ENCODE measurements at places on chromosomes 4 and X. TPM values are rescaled to one million over a fixed set of nuclear protein-coding genes. Genes with fewer than 3 reads are reported as not detected.

The SPP1 gene
- 0.08 TPM for polyA plus RNA-seq

The RENBP gene
- polyA plus RNA-seq: 2.7 TPM

The TEX13B gene
- not detected for polyA plus RNA-seq

The DIPK2B gene
- polyA plus RNA-seq: not detected

The TEX11 gene
- polyA plus RNA-seq: not detected

The ARSJ gene
- not detected for polyA plus RNA-seq

The UPF3B gene
- polyA plus RNA-seq: 2.5 TPM

The SPANXD gene
- not detected for polyA plus RNA-seq

The IL13RA1 gene
- polyA plus RNA-seq: 72.6 TPM

The PNCK gene
- not detected for polyA plus RNA-seq

The ELF4 gene
- polyA plus RNA-seq: 10.4 TPM

The PDGFRA gene
- not detected for polyA plus RNA-seq

The DUX4 gene
- polyA plus RNA-seq: not detected

The SOWAHB gene
- not detected for polyA plus RNA-seq

The MGST2 gene
- polyA plus RNA-seq: 41.7 TPM

The IL13RA2 gene
- not detected for polyA plus RNA-seq

The ZFP92 gene
- 0.96 TPM for polyA plus RNA-seq

The CLCN5 gene
- 4.2 TPM for polyA plus RNA-seq

The EMCN gene
- polyA plus RNA-seq: not detected

The SMIM20 gene
- polyA plus RNA-seq: 38.1 TPM

The S100P gene
- 29.3 TPM for polyA plus RNA-seq

The SUPT20HL1 gene
- polyA plus RNA-seq: not detected

The MAGEB3 gene
- not detected for polyA plus RNA-seq

The AMER1 gene
- 0.03 TPM for polyA plus RNA-seq

The KLKB1 gene
- 0.10 TPM for polyA plus RNA-seq

The LRP2BP gene
- 0.04 TPM for polyA plus RNA-seq

The TRPC5OS gene
- not detected for polyA plus RNA-seq

The CLOCK gene
- 2.9 TPM for polyA plus RNA-seq

The ZNF711 gene
- 0.12 TPM for polyA plus RNA-seq

The IL21 gene
- not detected for polyA plus RNA-seq

The HSFX4 gene
- not detected for polyA plus RNA-seq

The MAML3 gene
- polyA plus RNA-seq: 1.5 TPM

The IGFBP7 gene
- 46.9 TPM for polyA plus RNA-seq

The PRDM8 gene
- polyA plus RNA-seq: 0.22 TPM

The SSX1 gene
- polyA plus RNA-seq: not detected

The TMEM150C gene
- not detected for polyA plus RNA-seq

The RPL39 gene
- polyA plus RNA-seq: 2,198 TPM

The ZAR1 gene
- not detected for polyA plus RNA-seq

The PCDH18 gene
- not detected for polyA plus RNA-seq

The CXCL11 gene
- 0.36 TPM for polyA plus RNA-seq

The PSAPL1 gene
- not detected for polyA plus RNA-seq

The USP17L20 gene
- not detected for polyA plus RNA-seq

The RGN gene
- polyA plus RNA-seq: not detected

The GAGE1 gene
- polyA plus RNA-seq: not detected

The PAGE5 gene
- polyA plus RNA-seq: not detected

The ADGRG4 gene
- polyA plus RNA-seq: not detected

The OFD1 gene
- polyA plus RNA-seq: 2.9 TPM

The CLNK gene
- polyA plus RNA-seq: not detected

The LONRF3 gene
- polyA plus RNA-seq: 1.2 TPM

The RHOH gene
- 1.4 TPM for polyA plus RNA-seq

The PABPC1L2A gene
- polyA plus RNA-seq: not detected

The BRS3 gene
- polyA plus RNA-seq: not detected

The TRIML2 gene
- not detected for polyA plus RNA-seq

The MAGIX gene
- 2.0 TPM for polyA plus RNA-seq

The N4BP2 gene
- 8.3 TPM for polyA plus RNA-seq

The NEUROG2 gene
- polyA plus RNA-seq: 0.12 TPM
